NCI-H2171 treated with DMSO at 0.1 percent for 48 hours (cell line): ENCODE measurements at places on chromosomes 7 and 10.

- no peak for DNase-seq
Measured at GRCh38 chr10:88386821-88387773, 196.0 kb downstream of the RNLS start.

DNA sequence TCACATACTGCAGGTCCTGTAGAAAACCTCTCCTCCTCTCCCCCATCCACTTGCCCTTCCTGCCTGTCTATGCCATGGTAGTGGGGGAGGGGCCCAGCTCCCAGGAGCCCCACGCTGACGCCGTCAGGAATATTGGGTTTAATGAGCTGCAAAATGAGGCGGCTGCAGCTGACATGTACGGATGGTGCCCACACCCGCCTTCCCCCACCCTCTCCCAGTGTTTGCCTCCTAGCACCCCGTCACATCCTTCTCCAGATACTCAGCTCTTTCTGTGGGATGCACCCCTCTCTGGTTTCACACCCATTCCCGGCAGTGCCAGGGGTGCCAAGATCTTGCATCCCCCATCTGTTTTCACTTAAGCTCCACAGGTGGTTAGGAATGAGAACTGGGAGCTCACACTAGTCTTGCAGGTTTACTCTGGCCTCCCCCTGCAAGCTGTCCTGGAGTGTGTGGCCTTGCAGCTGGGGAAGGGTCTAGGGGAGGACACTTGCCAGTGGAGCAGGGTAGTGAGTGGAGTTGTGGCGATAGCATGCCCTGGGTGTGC lies 26.1 kb downstream of the GBX1 start:
- DNase-seq = peak; percentile 93

DNA sequence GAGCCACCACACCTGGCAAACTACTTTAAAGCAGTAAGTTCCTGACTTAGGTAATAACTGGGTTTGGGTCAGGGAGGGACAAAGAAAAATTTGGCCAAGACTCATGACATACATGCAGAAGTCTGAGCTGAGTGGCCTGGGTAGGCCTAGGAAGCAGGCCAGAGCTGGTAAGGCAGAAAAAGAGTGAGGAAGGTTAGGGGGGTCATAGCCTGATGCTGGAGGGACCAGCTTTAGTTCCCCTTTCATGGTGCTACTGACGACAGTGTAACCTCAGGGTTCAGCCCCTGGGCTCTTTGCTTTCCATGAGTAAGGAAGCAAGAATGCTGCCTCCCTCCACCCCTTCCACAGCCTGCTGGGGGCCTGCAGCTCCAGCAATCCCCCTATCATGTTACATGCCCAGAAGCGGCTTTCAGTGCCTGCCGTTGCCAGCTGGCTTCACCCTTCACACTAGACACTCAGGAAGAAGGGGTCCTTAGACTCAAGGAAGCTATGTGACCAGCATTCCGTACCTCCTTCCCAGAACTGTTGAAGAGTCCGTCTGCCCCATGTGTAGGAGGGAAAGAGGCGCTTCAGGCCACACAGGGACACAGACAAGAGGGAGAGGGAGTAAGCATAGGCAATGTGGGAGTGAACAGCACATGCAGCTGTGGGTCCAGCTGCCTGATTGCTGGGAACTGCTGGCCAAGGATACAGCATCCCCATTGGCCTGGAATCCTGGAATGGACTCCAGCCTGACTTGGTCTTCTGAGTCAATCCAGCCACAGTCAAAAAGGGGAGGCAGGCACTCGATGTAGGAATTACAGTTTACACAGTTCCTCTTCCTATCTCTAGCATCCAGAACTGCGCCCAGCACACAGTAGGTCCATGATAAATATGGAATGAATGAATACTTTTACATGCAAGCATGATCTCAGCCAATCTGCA lies 4.1 kb upstream of the PLAU start:
- peak; percentile 65 for DNase-seq

GRCh38 chr7:23450518-23450917 lies 19.8 kb downstream of the IGF2BP3 start:
- DNase-seq = no peak

DNA sequence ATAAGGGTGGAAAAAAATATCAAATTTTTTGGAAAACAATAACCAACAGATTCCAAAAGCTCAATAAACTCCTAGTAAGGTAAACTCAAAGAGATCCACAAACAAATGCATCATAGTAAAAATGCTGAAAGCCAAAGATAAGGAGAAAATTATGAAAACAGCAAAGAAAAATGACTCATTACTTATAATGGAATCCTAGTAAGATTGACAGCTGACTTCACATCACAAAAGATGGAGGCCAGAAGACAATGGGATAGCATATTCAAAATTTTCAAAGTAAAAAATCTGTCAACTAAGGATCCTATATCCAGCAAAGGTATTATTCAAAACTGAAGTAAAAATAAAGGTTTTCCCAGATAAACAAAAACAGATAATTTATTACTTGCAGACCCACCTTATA lies 183.4 kb upstream of the VIPR2 start:
- DNase-seq = no peak

DNA sequence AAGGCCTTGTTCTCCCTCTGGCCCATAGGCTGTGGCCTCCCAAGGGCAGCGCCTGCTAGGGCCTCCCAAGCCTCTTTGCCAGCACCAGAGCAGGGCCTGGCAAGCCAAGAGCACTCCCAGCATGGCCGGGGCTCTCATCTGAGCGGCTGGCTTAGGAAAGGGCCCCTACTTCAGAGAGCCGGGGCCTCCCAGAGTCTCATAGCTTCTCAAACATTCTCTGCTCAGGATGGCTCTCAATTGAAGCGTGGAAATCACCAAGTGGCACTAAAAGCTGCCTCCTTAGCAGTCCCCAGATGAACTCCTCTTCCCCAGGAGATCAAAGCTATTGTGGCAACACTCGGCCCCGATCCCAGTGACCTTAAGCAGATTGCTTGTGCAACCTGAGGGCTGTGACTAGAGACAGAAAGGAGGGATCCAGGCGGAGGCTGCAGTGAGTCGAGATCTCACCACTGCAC lies 69.4 kb downstream of the FAM53B start:
- no peak for DNase-seq

DNA sequence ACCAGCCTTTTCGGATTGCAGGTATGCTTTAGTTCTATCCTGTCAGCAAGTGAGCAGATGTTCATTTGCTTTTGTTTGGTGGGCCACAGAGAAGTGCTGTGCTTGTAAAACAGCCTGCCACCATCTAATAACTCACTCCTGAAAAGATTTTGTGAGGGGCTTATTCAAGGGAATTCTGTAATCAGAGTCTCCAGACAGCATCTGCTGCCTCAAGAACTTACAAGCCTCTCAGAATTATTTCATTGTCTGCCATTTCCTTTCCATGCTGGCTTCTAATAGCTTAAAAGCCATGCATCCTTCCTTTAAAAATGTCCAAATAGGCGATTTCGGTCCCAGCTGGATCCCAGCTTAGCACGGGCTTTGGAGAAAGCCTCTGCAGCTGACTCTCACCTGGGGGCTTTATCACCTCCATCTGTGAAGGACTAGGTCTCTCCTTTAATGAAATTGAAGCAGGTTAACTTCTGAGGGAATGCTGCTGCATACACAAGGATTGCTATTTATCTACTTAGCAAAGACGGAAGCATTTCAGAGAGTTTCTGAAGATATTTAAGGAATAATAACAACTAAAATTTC lies 48.0 kb downstream of the MALRD1 start:
- no peak for DNase-seq

DNA sequence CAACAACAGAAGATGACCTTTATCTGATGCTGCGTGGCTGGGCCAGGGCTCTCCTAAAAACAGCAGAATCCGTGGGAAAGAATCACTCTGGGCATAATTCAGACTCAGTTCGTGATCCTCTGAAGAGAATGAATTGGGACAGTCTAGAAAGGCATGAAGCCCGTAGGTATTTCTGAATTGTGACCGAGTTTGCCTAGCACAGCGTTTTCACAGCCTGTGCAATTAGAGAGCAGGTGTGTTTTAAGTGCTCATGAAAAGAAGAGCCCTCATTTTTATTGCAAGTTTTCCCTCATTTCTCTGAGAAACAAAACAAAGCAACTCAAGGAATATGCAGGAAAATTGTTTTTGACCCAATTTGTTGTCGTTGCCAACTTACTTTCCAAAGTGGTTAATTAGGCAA lies 366.2 kb downstream of the WDR11 start:
- DNase-seq = no peak

DNA sequence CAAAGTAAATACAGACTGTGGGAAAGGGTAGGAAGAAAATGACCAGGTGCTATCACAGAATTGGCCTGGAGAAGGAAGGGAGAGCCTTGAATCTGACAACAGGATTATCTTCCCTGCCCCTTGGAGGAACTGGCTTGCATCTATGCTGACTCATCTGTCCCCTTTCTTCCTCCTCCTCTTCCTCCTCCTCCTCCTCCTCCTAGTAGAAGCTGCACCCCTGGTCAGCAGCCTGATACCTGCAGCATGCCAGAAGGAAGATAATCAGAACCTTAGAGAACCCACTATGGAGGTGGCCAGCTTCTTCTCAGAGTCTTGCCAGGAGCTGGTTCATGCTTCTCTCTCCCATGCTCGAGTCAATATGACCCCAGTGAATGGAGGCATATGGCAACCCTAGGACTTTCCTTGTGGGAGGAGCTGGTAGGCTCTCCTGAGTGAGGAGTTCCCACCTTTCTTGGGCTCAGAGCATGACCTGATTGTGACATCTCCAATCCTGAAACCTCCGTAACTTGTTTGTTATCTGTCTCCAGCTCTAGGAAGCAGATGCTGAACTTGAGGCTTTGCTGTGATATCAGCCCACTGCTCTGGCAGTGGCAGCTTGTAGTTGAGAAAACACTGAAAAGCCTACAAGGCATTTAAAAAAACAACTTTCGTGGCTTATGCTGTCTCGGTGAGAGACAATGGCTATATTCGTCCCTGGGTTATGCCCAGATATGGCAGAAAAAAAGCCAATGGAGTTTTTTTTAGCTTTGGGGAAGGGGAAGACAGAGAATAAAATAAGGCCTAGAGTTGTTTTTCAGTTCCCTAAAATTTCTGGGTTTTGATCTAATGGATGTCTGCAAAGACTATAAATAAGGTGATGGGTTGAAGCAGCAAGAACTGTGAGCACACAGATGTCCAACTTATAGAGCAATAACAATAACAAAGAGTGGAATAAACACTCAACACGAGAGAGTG lies 60.6 kb downstream of the CDHR3 start:
- no peak for DNase-seq

DNA sequence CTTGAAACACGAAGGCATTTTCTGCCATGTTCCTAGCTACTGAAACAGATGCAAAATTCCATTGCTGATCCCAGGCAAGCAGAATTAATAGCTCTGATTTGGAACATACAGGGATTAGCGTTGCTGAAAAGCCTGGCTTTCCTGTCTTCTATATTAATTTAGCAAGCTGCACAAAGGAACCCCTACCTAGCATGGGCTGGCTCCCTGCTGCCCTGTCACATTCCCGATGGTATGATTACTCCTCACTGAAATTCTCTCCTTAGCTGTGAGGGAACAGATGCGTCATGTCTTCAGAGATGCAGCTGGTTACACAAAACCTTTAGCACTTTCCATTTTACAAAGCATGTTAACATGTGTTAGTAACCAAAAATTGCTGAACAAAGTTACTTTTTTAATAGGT lies 878.9 kb downstream of the TYW1 start:
- no peak for DNase-seq

DNA sequence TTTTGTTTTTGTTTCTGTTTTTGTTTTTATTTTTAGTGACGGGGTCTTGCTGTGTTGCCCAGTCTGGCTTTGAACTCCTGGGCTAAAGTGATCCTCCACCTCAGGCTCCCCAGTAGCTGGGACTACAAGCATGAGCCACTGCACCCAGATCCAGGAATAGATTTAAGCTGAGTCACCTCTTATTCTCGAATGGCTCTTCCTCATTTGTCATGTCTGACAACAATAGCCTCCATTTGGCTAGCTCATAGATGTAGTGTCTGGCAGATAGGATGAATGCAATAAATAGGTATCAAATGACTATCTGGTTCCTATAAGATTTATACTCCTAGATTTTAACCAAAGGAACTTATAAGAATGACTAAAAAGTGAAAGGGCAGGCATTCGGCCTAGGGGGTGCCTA lies 172.9 kb downstream of the TMEM26 start:
- DNase-seq = no peak

DNA sequence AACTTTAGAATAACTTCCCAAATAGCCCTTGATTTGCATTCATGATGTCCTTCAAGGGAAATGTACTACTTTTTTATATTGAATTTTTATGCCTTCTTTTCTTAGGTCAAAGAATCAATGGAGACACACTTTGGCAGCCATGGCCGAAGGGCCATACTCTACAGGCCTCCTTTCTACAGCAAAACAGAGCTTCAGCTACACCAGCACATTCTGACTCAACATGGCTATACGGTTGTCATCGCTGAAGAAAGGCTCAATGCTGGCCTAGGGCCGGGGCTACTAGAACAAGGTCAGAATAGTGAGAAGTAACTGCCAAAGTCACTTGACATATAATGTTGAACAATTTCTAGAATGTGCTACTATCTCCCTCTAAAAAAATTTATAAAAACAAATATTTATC lies 27.0 kb downstream of the CPED1 start:
- DNase-seq = no peak

GRCh38 chr10:43040482-43041256 lies 36.2 kb upstream of the RET start:
- no peak for DNase-seq

DNA sequence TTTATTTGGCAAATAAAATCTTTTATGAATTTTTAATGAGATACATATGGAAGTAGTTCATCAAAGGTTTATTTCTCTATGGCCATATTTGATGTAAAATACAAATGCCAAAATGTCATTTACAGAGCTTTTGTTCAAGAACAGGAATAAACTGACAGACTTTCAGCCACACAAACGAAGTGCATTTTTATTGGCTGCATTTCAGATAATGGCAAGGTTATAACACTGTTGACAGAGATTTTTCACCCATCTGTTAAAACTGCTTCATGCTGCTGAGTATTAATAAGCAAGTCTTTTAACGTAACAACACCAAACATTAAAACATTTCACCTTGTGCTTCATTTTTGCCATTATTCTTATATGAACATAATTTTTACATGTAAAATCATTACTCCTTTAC lies 254.4 kb downstream of the ANKRD7 start:
- DNase-seq = peak; percentile 49

GRCh38 chr7:47103498-47104205 lies 478.3 kb downstream of the TNS3 start:
- DNase-seq = no peak

- no peak for DNase-seq
Measured at GRCh38 chr10:32271617-32272016, 75.3 kb downstream of the EPC1 start.

DNA sequence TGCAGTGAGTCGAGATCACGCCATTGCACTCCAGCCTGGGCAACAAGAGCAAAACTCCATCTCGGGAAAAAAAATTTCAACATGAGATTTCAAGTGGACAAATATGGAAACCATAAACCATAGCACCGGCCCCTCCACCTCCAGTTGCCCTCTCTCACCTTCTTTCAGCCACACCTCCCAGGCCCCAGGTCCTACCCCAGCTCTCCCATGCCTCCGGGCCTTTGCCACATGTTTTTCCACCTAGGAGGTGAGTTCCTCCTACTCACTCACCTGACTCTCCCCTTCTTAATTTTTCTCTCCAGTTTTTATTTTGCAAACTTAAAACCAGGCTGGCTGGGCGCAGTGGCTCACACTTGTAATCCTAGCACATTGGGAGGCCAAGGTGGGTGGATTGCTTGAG lies 13.7 kb upstream of the CLDN4 start:
- no peak for DNase-seq

- DNase-seq = no peak
Measured at GRCh38 chr10:76356557-76356956, 925.1 kb downstream of the LRMDA start.

GRCh38 chr7:30313348-30313747 lies 29.0 kb downstream of the ZNRF2 start:
- DNase-seq = no peak
